ENCODE measurements at places on chromosomes 5 and 9.
A peak's percentile ranks its signal among the peaks of the same experiment; 100 is the strongest.

- no peak for DNase-seq
These were observed 23.5 kb upstream of the SMIM23 start for GRCh38 chr5:171762021-171762608.

- DNase-seq: no peak
These were observed 412.3 kb downstream of the MAT2B start for GRCh38 chr5:163917747-163918146.

- DNase-seq: no peak
These were observed 2.1 kb downstream of the SMIM32 start for GRCh38 chr5:136190904-136191303.

GRCh38 chr9:6113312-6113711 lies 97.9 kb upstream of the RANBP6 start:
- DNase-seq: no peak

- no peak for DNase-seq
These were observed 5.8 kb downstream of the C5orf58 start for GRCh38 chr5:170238456-170239196.

- DNase-seq: no peak
These were observed 111.9 kb downstream of the FEM1C start for GRCh38 chr5:115432691-115433090.

GRCh38 chr9:121698627-121699570 lies 47.5 kb downstream of the DAB2IP start:
- DNase-seq: no peak

DNA sequence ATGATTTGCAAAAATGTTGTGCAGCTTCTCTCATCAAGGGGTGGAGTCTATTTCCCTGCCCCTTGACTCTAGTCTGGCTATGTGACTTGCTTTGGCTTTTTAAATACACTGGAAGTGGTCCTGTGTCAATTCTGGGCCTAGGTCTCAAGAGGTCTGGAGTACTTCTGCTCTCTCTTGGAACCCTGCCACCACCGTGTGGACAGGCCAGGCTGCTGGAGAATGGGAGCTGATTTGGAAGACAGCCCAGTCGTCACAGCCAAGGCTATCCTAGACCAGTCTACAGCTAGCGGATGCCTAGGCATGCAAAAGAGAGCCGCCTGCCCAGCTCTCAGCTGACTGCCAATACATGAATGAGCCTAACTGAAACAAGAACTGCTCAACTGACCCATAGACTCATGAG lies 56.7 kb upstream of the CLINT1 start:
- DNase-seq: no peak

GRCh38 chr9:33437205-33437604 lies 10.2 kb downstream of the AQP3 start:
- no peak for DNase-seq

DNA sequence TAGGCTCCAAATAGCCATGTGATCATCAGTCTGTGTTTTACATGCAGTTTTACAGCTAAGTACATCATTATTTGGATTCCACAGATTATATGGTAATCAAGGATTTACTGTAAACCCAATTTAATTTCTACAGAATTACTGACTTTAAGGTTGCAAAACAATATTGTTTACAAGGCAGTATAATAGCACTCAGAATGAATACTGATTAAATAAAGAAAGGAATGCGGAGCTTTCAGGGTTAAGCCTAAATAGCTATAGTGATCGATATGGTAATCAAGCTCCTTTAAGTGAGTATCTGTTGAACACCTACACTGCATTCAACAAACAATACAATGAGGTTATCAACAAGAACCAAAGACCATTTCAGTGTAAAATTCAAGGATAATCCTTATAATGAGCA lies 64.3 kb downstream of the DMAC1 start:
- DNase-seq: no peak

GRCh38 chr5:106121972-106122605 lies 1548.6 kb downstream of the EFNA5 start:
- no peak for DNase-seq

- no peak for DNase-seq
These were observed 90.0 kb upstream of the PLPPR1 start for GRCh38 chr9:100938507-100938906.

- DNase-seq: peak; percentile 81
These were observed 1.0 kb upstream of the EFNA5 start for GRCh38 chr5:107671742-107672210.

DNA sequence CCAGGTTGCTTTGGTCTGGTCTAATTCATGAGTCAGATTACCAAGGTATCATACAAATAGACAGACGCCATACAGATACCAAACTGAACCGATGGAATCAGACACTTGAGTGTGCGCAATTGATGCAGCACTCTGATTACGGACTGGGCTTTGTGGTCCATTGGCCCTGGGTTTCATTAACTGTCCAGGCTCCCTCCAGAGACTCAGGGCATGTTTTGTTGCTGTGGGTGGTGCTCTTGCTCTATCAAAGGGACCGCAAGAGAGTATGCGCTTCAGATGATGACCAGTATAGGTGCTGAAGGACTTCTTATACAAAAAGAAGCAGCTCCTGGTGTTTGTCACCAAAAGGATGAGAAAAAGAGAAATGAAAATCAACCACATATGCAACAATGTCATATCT lies 36.9 kb upstream of the ANKRD55 start:
- no peak for DNase-seq

DNA sequence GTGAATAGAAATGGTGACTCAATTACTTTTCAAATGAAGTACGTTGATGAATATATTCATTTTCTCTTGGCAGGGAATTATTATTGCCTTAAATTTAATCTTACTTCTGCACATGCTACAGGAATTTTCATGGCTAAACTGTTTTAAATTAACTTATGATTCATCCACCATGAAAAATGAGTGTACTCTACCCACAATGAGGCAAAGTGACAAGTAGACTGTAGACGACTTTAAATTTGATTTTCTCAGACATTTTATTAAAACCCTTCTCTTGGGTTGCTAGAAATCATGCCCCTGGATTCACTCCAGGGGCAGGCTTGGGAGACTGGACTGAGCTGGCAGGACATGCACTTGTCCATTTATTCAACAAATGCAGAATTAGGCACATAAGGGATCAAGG lies 23.5 kb upstream of the ERAP2 start:
- no peak for DNase-seq

- DNase-seq: no peak
These were observed 52.7 kb downstream of the ITGA1 start for GRCh38 chr5:52840277-52841050.

DNA sequence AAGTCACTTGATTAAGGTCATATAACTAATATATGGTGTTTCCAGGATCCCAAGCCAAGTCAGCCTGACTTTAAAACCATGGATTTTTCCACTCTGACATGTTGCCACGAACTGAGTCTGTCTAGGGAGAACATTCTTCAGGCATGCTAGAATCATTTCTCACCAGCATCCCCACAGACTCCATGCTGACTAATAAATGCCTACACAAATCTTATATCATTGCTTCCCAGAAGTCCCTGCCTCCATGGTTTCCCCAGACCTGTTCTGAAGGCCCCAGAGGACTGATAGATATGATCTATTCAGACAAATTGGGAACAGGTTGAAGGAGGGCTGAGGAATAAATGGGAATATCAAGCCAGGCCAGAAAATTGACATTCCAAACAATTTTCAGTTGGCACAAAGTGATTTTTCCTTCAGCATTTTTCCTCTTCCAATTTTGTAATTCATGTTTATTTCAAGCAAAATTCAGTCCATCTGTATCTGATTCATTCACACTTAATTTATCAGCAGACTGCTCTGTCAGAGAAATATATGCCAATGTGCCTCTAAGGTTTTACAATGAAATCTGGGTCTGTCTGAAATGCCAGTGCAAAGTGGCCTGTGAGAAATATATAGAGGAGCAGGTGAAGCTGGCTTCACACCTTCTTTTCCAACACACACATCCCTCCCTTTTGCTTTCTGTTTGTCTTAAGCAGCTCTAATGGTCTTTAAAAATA lies 413.6 kb upstream of the TNC start:
- DNase-seq: no peak

- peak; percentile 52 for DNase-seq
These were observed 14.1 kb upstream of the PTGR1 start for GRCh38 chr9:111613436-111614040.

GRCh38 chr9:120383999-120384924 lies 195.7 kb downstream of the CDK5RAP2 start:
- no peak for DNase-seq

DNA sequence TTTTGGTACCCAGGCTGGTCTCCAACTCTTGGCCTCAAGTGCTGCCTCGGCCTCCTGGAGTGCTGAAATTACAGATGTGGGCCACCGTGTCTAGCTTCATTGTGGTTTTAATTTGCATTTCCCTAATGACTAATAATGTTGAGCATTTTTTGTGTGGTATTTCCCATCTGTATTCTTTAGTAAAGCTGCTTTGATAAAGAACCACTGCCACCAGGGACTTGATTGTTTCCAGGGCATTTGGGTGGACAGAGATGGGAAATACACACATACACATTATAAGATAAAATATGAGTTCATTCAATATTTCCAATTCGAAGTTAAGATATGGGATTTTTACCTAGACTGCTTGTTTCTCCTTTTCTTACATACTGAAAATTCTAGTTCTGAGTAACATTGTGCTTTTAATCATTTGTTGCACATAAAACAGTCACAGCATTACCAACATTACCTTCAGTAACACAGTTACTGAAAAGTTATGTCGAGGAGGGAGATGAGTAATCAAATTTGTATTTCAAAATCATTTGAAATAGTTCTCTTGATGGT lies 28.9 kb downstream of the HABP4 start:
- DNase-seq: no peak

GRCh38 chr9:25990376-25990775 lies 312.1 kb upstream of the TUSC1 start:
- DNase-seq: no peak

DNA sequence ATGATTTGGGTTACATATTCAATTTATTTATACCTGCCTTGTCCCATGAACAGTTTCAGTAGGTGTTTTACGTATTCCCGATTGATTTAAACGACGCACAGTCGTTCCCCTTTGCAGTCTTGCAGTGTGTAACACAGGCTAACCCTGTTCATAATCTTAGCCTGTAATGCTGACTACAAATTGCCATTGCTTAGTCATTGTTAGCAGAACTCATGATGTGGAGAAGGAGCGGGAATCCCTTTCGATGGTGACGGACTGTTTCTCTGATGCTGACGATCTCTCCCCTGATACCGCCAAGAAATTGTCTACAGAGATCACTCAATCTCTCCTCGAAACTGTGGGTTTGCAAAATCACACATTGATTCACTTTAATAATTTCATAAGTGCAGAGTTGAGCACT lies 93.2 kb downstream of the MRPL36 start:
- no peak for DNase-seq

- no peak for DNase-seq
These were observed 30.3 kb downstream of the CSF1R start for GRCh38 chr5:150056075-150056443.

- no peak for DNase-seq
These were observed 400.1 kb upstream of the PCSK5 start for GRCh38 chr9:75490326-75490725.

GRCh38 chr9:127937388-127938297 lies at the start of gene DPM2:
Gene DPM2 (minus strand): TSS chr9:127937854. CDS start chr9:127937820, 34 bp downstream.
- DNase-seq: peak; percentile 84

DNA sequence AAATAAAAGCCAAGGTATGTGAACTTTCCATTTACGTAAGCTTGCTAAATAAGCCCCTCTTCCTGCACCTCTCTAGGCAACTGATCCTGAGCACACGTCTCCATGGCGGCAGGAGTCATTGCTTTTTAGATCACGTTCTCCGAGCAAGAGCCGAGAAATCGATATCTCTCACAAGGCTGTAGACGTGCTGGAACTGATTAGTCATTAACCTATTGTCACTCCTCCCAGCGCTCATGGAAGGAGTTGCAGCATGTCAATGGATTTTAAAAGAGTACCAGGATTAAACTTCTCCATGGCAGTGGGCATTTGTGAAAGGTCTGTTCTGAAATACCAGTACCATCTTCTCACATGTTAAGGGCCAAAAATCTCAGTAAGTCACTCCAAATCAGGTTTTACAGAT lies 4.7 kb upstream of the ADCY2 start:
- DNase-seq: peak; percentile 21

GRCh38 chr9:106657926-106658325 lies 205.0 kb upstream of the ZNF462 start:
- DNase-seq: peak; percentile 20

- no peak for DNase-seq
These were observed 144.5 kb downstream of the UNC13B start for GRCh38 chr9:35306283-35306682.

DNA sequence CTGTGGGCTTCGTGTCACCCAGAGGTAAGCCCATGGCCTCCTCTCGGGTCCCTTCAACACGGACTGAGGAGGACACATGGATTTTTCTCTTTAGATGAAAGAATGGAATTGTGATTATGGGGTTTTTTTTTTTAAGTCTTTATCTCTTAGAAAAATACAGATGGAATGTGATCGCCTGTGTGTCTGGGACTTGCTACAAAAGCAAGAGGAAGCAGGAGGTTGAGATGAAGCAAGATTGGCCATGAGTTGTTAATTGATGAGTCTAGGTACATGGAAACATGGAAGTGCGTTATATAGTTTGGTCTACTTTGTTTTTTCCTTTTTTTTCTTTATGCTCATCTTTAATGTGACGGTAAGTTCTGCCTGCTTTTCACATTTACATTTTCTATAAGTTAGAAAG lies 14.6 kb downstream of the USP20 start:
- no peak for DNase-seq

DNA sequence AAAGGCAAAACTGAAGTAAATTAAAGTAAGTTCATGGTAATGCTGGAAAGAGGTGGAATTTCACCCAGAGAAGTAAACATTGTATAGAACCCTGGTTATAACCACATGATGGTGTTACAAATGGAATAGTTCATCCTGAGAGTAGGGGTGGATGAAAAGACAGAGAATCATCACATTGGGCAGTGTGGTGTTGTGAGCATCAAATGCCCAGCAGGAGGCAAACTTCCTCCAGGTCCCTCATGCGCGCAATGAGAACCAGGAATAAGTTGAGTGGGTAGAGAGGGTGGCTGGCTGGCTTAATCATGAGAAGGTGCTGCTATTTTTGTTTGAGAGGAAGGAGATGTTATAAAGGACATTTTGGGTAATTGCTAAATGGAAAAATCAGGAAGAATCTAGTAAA lies 163.3 kb upstream of the HMHB1 start:
- no peak for DNase-seq

DNA sequence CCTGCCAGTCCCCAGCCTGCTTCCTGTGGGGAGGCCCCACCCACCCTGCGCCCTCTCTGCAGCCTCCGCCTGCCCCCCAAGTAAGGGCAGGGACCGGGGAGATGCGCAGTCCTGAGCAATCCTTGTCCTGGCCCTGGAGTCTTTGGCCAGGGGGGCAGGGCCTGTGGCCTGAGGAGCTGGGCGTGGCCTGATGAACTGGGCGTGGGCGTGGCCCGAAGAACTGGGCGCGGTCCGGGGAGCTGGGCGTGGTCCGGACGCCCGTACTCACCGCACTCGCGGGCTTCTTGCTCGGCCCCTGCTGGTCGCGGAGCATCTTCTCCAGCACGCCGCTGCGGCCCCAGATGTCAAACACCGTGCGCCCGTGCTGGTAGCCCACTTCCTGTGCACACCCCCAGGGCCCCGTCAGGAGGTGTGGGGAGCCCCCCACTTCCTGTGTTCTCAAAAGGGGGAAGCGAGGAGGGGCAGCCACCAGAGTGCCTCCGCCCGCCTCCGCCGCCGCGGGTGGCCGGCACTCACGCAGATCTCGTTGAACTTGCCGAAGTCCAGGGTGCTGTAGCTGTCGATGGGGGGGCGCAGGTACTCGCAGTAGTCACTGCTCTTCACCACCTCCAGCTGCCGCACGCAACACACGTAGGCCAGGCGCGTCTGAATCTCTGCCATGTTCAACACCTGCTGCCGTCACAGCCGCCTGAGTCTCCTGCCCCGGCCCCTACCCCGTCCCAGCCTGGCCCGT lies 2.7 kb upstream of the NSMF start:
- no peak for DNase-seq
